GM23338 (cell line): ENCODE measurements at places on chromosomes 3 and 15. TPM values are rescaled to one million over a fixed set of nuclear protein-coding genes. Genes with fewer than 3 reads are reported as not detected.
A peak's percentile ranks its signal among the peaks of the same experiment; 100 is the strongest.

GRCh38 chr3:106533788-106534160 lies 665.0 kb upstream of the CBLB start:
- no peak for DNase-seq
- no peak overlapping the region for H3K27ac ChIP-seq
- peaks cover 5% of the 10 kb centered on the region; the same call in 1 of the 2 replicates for H3K4me1 ChIP-seq
- no peak overlapping the region for H3K4me3 ChIP-seq

- H3K36me3 ChIP-seq = no peaks in the 10 kb centered on the region
- H3K27me3 ChIP-seq = peaks cover 28% of the 10 kb centered on the region
- DNase-seq = peak; percentile 59
- H3K27ac ChIP-seq = no peak overlapping the region
- H3K4me3 ChIP-seq = peak overlapping the region; percentile 83
These were observed 32.2 kb upstream of the ADAMTS17 start for GRCh38 chr15:100373942-100374341.

GRCh38 chr15:70799667-70800450 lies 36.5 kb upstream of the UACA start:
- H3K4me3 ChIP-seq = no peak overlapping the region
- no peak for DNase-seq
- H3K27ac ChIP-seq = no peak overlapping the region
- no peaks in the 10 kb centered on the region for H3K4me1 ChIP-seq

GRCh38 chr3:101778385-101779046 lies 495 bp upstream of the NXPE3 start:
- H3K4me3 ChIP-seq = peak overlapping the region; percentile 83
- H3K27ac ChIP-seq = no peak overlapping the region
- DNase-seq = no peak
- H3K36me3 ChIP-seq = peaks cover 9% of the 10 kb centered on the region
- H3K27me3 ChIP-seq = peaks cover 7% of the 10 kb centered on the region; the same call in 1 of the 2 replicates

DNA sequence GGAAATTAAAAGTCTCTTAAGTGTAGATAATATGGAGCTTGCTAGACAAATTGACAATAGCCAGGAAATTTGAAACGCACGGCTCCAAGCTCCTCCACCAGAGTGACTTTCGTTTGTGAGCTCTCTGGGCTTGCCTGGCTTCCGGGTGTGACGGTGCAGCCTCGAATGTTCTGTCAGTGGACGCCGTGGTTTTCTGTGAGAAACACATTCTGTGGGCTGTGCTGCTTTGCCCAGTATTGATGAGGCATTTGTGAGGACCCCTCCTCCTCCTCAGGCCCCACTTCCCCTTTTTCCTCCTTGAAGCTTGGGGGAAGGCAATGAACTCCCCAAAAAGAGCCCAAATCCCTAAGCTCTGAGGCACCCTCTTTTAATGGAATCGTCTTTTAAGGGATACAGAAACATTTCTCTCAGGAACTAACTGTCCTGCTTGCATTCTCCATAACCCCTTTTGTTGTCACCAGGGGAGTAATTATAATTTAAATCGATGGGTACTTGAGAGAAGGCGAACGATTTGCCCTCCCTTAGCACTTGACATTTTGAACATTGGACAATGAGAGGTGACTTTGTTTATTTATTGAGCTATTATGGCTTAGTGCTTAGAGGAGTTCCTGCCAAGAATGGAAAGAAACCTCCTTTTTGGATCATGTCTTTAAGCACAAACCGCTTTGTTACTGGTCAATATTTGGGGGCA lies 40.8 kb downstream of the POLR2M start:
- peak; percentile 27 for DNase-seq
- no peaks in the 10 kb centered on the region for H3K27me3 ChIP-seq
- H3K27ac ChIP-seq = no peak overlapping the region
- H3K4me3 ChIP-seq = no peak overlapping the region
- peaks cover 18% of the 10 kb centered on the region for H3K4me1 ChIP-seq
- no peaks in the 10 kb centered on the region for H3K36me3 ChIP-seq

GRCh38 chr3:197297002-197297401 lies 1.4 kb downstream of the DLG1 start:
- 0 out of 2 replicates have a peak, but pooled peaks cover 8% of the 10 kb centered on the region for H3K27me3 ChIP-seq
- H3K36me3 ChIP-seq = peaks cover 16% of the 10 kb centered on the region; the same call in 1 of the 2 replicates
- H3K4me3 ChIP-seq = peak overlapping the region; percentile 94
- DNase-seq = no peak

DNA sequence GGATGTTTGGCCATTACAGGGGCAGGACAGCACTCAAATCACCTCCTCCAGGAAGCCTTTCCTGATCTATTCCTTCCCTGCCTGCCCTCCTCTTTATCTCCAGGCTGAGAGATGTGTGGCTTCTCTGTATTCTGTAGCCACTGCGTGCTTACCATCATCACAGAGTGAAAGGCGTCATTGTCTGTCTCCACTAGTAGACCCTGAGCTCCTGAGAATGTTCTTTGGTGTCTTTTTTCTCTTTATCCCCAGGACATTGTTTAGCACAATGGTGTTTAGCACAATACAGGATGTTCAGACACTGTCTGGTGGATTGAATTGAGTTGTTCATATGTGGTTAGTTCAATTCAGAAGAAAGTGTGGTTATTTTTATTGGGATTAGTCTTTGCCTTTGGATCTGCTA lies 26.2 kb upstream of the LARS2 start:
- H3K36me3 ChIP-seq = no peaks in the 10 kb centered on the region; the same call in 1 of the 2 replicates
- H3K4me1 ChIP-seq = no peaks in the 10 kb centered on the region
- no peaks in the 10 kb centered on the region for H3K27me3 ChIP-seq

DNA sequence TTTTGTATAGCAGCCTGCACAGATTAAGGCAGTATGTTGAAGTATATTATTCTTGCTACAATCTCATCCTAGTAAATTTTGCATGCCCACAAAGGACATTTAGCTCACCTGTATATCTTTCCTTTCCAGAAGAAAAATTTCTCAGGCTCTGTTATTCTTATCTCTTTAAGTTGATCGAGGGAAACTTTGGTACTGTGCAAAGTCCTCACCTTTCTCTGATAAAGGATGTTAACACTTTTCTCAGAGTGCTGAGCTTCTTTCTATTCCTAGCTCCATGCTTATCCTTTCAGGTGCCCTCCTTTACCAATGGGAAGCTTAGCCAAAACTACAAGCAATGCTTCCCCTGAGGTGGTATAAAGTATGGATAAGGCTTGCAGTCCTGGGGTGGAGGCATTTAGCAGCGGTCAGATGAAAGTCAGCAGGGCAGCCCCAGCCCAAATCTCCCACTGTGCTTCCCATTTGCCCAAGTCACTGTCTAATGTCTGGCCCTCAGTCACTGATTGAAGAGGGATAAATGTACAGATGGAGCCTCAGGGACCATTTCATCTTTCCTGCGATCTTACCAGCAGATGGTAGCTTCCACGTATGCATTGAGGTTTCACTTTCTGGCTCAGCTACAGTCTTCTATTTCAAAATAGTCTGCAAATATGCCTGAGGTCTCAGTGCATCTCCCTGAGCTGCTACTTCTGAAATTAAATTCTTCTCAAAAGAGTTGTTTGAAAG lies 127.8 kb upstream of the P2RY1 start:
- DNase-seq = no peak
- no peak overlapping the region for H3K4me3 ChIP-seq
- H3K27ac ChIP-seq = no peak overlapping the region
- H3K4me1 ChIP-seq = peaks cover 4% of the 10 kb centered on the region; the same call in 1 of the 2 replicates
- no peaks in the 10 kb centered on the region for H3K36me3 ChIP-seq

DNA sequence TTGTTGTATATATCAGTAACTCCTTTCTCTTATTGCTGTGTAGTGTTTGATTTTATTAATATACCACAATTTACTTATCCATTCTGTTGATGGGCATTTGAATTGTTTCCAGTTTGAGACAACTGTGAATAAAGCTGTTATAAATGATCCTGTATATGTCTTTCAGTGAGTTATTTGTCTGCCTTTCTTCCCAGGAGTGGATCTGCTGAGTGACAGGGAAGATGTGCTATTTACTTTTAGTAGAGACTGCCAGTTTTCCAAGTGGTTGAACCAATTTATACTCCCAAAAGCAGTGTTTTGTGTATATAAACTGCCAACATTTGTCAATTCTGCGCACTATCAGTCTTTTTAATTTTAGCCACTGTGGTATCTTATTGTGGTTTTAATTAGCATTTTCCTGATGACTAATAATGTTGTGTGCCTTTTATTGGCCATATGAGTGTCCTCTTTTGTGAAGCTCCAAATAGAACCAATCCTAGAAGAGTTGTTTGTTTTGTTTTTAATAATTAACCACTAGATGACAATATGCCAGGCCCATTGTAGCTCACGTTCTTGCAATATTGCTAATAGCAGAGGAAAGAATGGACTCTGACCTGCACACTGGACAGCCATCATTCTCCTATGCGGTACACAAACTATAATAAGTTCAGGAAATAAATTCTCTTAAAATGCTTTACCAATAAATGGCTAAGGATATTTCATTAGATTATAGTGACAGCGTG lies 25.3 kb downstream of the TRANK1 start:
- peaks cover 2% of the 10 kb centered on the region; the same call in 1 of the 2 replicates for H3K4me1 ChIP-seq
- no peaks in the 10 kb centered on the region for H3K36me3 ChIP-seq
- DNase-seq = no peak
- no peaks in the 10 kb centered on the region for H3K27me3 ChIP-seq

GRCh38 chr15:100926258-100926657 lies 7.1 kb downstream of the LRRK1 start:
- H3K36me3 ChIP-seq = no peaks in the 10 kb centered on the region
- DNase-seq = peak; percentile 74
- no peak overlapping the region for H3K4me3 ChIP-seq
- H3K4me1 ChIP-seq = no peaks in the 10 kb centered on the region; the same call in 1 of the 2 replicates
- H3K27ac ChIP-seq = no peak overlapping the region

- no peaks in the 10 kb centered on the region for H3K27me3 ChIP-seq
- H3K27ac ChIP-seq = no peak overlapping the region
These were observed 213.7 kb upstream of the ADAMTS9 start for GRCh38 chr3:64901522-64901885.

DNA sequence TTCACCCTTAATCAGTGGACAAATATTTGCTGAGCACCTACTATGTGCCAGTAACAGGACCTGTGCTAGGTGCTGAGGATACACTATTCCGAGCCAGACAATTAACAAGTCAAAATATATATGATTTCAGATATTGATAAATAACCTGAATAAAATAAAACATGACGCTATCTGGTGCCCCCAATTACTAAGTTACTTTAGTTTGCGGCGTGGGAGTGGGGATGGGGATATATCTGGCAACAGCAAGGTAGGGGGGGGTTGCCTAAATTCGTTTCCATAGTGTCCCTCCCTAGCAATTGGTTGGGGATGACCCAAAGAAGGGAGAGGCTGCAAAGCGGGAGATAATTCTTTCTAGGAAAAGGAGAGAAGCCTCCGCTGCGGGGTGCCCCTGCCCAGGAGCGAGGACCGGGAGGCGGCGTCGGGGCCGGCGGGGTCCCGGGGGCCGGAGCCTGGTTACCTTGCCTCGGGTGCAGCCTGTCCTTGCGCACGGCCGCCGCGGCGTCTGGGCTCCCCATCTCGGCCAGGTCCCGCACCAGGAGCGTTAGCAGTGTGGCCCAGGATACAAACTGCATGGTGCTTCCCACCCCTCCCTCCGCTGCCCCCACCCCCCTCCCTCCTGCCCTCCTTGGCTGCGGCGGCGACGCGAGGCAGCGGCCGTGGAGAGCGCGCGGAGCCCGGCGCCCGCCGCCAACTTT lies 567 bp downstream of the ADAMTS9 start:
- DNase-seq = no peak
- H3K27me3 ChIP-seq = peaks cover 87% of the 10 kb centered on the region
- peaks cover 56% of the 10 kb centered on the region for H3K4me1 ChIP-seq
- H3K36me3 ChIP-seq = no peaks in the 10 kb centered on the region
- H3K4me3 ChIP-seq = peak overlapping the region; percentile 80

DNA sequence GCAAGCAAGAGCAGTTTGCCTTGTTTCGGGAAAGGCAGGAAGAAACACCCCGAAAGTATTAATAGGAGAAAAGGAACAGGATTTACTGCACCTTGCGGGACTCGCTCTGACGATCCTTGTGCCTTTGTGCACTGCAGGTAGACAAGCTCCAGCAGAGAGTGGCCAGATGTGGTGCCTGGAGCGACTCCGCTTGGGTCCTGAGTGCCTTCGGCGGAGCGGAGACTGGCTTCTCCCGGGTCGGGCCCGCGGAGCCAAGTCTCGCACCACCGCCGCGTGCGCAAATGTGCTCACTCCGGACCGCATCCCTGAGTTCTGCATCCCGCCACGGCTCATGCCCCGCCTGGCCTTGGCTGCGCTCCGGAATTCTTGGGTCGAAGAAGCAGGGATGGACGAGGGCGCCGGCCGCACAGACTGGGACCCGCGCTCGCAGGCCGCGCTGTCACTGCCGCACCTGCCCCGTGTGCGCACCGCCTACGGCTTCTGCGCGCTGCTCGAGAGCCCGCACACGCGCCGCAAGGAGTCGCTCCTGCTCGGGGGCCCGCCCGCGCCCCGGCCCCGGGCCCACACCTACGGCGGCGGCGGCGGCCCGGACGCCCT lies 769 bp downstream of the C2CD4A start:
- peak overlapping the region; percentile 58 for H3K4me3 ChIP-seq
- H3K27ac ChIP-seq = no peak overlapping the region
- peaks cover 72% of the 10 kb centered on the region for H3K27me3 ChIP-seq
- peak; percentile 64 for DNase-seq
- no peaks in the 10 kb centered on the region for H3K36me3 ChIP-seq

DNA sequence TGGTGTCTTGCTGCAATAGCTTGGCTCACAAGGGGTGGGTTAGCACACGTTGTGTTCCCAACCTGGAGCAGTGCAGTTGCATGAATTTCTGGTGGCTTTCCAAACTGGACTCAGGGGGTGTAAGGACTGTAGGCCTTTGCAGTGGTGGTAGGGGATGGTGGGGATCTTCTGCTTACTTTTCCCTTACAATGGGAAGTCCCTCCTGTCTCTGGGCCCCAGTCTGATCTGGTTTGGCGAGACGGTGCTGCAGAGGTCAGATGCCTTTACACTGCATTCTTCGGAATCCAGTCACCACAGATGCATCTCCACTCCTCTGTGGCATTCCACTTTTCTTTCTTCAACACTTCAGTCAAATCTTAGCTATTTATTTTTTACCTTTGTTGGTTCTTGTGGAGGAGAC lies 132.1 kb downstream of the DOCK3 start:
- no peaks in the 10 kb centered on the region; the same call in 1 of the 2 replicates for H3K4me1 ChIP-seq
- peak; percentile 62 for DNase-seq
- no peak overlapping the region for H3K27ac ChIP-seq
- peaks cover 10% of the 10 kb centered on the region; the same call in 1 of the 2 replicates for H3K36me3 ChIP-seq

- H3K27ac ChIP-seq = no peak overlapping the region
- H3K36me3 ChIP-seq = no peaks in the 10 kb centered on the region
These were observed 528.4 kb upstream of the RGMA start for GRCh38 chr15:93617443-93617842.

- H3K4me3 ChIP-seq = no peak overlapping the region
- no peak for DNase-seq
- H3K27me3 ChIP-seq = no peaks in the 10 kb centered on the region
These were observed 362.6 kb downstream of the SHQ1 start for GRCh38 chr3:72485641-72486040.

SH2D7 gene
- not detected in 2 replicates for total RNA-seq

DOCK3 gene
- total RNA-seq = 5.6 and 6.1 TPM in 2 replicates

AMIGO3 gene
- total RNA-seq = 8.2 and 10.4 TPM in 2 replicates

RNU5B-1 gene
- total RNA-seq = not detected in 2 replicates

SLC12A1 gene
- 0.19 and 0.59 TPM in 2 replicates for total RNA-seq

CEP19 gene
- 1.6 and 2.3 TPM in 2 replicates for total RNA-seq

IMPG2 gene
- not detected in 2 replicates for total RNA-seq

CCR4 gene
- total RNA-seq = 0.35 and 0.39 TPM in 2 replicates

LRRIQ4 gene
- total RNA-seq = not detected in 2 replicates

RAB8B gene
- 38.1 and 41.7 TPM in 2 replicates for total RNA-seq

DNASE1L3 gene
- total RNA-seq = not detected in 2 replicates

EOMES gene
- total RNA-seq = 0.10 TPM in 1 of 2 replicates, not detected in the other

EBLN2 gene
- 9.3 and 9.9 TPM in 2 replicates for total RNA-seq

ENTPD3 gene
- 0.63 and 0.74 TPM in 2 replicates for total RNA-seq

ACAN gene
- 4.5 and 4.9 TPM in 2 replicates for total RNA-seq
